Uterine smooth muscle cell (primary cell): ENCODE measurements at places on chromosomes 4 and X. TPM values are rescaled to one million over a fixed set of nuclear protein-coding genes. Genes with fewer than 3 reads are reported as not detected.

NIPAL1 gene
- total RNA-seq, result 0.25 and 1.2 TPM in 2 replicates

PAGE2B gene
- total RNA-seq, result not detected in 2 replicates

F8A2 gene
- total RNA-seq, result not detected in 2 replicates

PRDM8 gene
- 7.4 and 10.1 TPM in 2 replicates for total RNA-seq

ASB11 gene
- not detected in 2 replicates for total RNA-seq

TCEAL2 gene
- total RNA-seq, result 0.55 TPM in 1 of 2 replicates, not detected in the other

BST1 gene
- 2.7 and 3.1 TPM in 2 replicates for total RNA-seq

CENPVL2 gene
- total RNA-seq, result not detected in 2 replicates

IDUA gene
- total RNA-seq, result 8.2 and 14.0 TPM in 2 replicates

GPR101 gene
- total RNA-seq, result not detected in 2 replicates

UGT2A1 gene
- total RNA-seq, result not detected in 2 replicates

SUPT20HL1 gene
- 0.11 and 0.12 TPM in 2 replicates for total RNA-seq

PHKA1 gene
- 10.1 and 15.7 TPM in 2 replicates for total RNA-seq

RADX gene
- 5.4 and 12.0 TPM in 2 replicates for total RNA-seq

HPSE gene
- total RNA-seq, result 0.75 and 1.8 TPM in 2 replicates

CXCR3 gene
- total RNA-seq, result not detected in 2 replicates

ARL9 gene
- total RNA-seq, result under 0.01 and 0.44 TPM in 2 replicates

AFM gene
- total RNA-seq, result not detected in 2 replicates

UCP1 gene
- not detected in 2 replicates for total RNA-seq

CSAG3 gene
- not detected in 2 replicates for total RNA-seq

TMEM150C gene
- total RNA-seq, result 0.44 and 2.9 TPM in 2 replicates

DSPP gene
- not detected in 2 replicates for total RNA-seq

SRP72 gene
- 67.1 and 124 TPM in 2 replicates for total RNA-seq

ARL13A gene
- not detected in 2 replicates for total RNA-seq

MND1 gene
- 8.4 and 19.5 TPM in 2 replicates for total RNA-seq

TRIM61 gene
- 1.5 and 2.7 TPM in 2 replicates for total RNA-seq

GPM6B gene
- total RNA-seq, result 4.6 and 8.1 TPM in 2 replicates

CPLX1 gene
- total RNA-seq, result under 0.01 TPM in 1 of 2 replicates, not detected in the other

CXXC4 gene
- under 0.01 TPM in 2 replicates for total RNA-seq

TLL1 gene
- total RNA-seq, result under 0.01 and 0.12 TPM in 2 replicates

NMU gene
- 1.3 TPM in 1 of 2 replicates, not detected in the other for total RNA-seq

ERVMER34-1 gene
- total RNA-seq, result under 0.01 TPM in 2 replicates

VGLL1 gene
- not detected in 2 replicates for total RNA-seq
